ENCODE measurements at places on chromosomes 12 and 14.

DNA sequence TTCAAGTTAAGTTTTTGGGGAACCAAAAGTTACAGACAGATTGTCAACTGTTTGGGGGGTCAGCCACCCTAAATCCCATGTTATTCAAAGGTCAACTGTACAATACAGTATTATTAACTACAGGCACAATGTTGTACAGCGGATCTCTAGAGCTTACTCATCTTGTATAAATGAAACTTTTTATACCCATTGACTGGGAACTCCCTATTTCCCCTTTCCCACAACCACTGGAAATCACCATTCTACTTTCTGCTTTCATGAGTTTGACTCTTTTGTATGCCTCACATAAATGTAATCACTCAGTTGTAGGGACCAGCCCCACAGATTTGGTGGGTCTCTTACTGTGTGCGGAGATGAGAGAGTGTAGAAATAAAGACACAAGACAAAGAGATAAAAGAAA, 57.8 kb downstream of the SLCO1B3 start:
- no peak for DNase-seq

DNA sequence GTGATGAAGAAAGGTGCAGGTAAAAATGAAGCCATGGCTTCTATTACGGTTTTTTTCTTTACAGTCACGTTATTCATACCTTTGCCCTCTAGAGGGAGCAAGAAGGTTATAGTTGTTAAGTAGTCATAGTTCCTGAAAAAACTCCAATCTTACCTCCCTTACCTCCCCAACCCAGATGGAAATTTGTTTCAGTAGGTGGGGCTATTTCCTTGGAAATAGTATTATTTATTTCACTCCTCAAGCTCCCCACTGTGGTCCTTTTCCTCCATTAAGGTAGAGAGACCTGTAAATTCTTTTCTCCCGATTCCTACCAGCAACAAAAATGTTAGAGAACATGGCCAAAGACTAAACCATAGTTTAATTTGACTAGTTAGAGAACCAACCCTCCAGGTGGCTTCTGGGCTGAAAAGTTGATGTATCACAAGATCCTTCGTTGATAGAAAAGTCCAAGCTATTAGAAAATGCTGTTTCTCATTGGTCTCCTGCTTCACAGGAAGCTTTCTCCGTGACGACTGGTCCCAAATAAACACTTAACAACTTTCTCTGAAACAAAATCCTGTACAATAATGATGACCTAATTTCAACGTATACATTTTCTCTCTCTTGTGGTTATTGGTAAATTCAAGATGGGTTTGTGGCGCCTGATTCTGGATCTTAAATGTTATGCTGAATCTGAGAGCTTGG, 43.5 kb downstream of the TMX1 start:
- no peak for DNase-seq

DNA sequence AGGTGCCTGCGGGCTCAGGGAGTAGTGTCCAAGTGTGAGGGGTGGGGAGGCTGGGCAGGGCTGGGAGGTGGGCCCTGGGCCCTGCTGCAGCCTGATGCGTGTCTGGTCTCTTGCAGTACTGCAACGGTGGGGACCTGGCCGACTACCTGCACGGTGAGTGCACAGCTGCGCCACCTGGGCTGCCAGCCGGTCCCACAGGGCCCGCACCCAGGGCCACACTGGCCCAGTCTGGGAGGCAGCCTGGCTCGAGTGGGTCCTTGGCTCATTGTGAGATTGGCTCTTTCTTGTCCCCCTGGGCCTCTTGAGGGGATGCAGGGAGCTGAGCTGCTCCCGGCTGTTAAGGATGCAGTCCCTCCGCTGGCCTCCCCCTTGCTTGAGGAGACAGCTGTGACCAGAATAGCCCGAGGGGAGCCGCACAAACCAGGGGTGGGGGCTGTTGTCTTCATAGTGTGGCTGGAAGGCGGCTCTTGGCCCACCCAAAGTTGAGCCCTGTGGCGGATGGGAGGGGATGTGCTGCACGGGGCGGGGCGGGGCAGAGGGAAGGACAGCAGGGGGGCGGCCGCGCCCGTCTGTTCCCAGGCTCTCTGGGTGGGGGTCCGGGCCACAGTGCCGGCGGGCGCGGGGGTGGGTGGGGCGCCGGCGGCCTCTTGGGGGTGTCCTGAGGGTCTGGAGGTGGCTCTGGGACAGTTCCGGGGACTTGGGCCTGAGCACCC, 13.1 kb downstream of the ULK1 start:
- no peak for DNase-seq

DNA sequence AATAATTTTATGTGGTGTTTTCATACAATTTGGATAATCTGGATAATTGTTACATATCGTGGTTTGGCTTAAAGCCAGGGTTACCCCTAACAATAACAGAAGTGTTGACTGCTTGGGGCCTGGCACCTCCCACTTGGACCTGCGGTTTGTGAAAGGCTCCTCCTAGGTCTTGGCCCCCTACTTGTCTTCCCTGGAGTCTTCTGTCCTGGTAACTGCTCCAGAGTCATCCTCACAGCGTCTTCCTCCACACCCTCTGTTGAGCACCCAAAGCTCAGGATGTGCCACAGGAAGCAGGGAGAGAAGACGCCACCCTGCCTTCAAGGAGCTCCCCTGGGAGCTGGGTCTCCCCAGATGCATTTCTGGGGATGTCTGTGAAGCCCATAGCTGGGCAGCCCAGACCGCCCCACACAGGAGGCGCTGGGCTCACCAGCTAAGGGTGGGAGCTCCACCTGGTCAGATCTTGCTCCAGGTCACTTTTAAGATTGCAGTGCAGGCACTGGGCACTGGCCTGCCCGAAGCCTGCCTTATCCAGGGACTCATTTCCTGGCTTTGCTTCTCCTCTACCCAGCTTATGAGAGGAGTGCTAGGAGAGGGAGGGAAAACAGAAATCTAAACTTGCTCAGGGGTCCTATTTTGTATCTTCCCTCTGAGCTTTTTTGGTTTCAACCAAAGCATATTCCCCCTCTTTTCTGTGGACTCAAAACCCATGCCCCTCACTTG, 98.2 kb downstream of the ZFP36L1 start:
- DNase-seq, result no peak

DNA sequence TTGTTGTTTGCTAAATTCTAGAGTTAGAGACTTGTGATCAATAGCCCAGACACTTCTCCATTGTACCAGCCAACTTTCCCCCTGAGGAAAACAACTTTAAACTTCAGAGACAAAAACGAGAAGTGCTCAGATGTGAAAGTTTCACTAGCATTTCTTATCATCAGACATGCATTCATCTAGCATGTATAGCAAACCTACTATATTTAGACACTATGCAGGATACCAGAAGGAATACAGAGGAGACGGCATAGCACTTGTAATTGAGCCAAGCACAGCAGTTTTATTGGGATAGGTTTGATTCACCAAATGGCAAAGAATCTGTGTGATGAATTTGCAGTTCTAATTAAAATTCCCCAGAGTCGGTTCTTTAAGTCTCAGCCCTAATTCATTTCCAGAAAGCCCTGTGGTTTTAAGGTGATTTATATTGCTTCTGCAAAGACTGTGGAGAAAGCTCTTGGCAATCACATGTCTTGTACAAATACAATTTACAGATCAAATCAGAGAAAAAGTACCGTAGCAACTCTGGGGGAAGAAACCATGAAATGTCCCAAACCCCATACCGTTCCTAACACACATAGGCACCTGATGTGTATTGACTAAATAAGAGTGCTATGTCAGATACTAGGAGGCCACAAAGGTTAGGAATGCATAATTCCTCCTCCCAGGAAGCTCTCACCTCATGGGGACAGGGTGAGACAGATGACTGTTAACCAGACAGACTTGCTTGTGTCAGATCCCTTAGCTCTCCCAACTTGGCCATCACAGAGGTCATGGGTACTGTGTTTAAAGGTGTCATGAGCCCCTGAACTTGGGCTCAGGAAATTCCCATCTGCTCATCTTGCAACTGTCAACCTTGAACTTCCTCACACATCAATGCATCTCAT, 69.6 kb upstream of the KRAS start:
- no peak for DNase-seq

GRCh38 chr12:16070113-16070512, 159.0 kb downstream of the DERA start:
- no peak for DNase-seq

DNA sequence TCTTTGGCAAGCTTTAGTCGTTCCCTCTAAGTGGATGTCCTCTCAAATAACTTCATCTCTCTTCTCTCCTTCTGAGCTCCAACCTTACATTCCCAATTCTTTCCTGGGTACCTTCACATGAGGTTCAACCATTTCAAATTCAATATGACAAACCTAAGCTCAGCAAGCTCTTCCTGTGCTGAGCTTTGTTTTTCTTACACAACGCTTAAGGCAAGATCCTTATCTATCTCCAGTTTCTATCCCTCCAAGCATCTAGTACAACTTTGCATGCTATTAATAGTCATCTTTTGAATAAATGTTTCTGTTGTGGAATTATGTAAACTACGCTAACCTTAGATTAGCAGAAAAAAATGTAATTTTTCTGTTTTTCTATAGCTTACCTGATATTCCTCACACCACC, 63.7 kb upstream of the IFNG-AS1 start:
- no peak for DNase-seq

GRCh38 chr14:56126637-56126913, 8.4 kb downstream of the PELI2 start:
- no peak for DNase-seq

GRCh38 chr14:85531141-85531586, 1.2 kb downstream of the FLRT2 start:
- DNase-seq, result no peak
